Glutamatergic neuron (in vitro differentiated cells): ENCODE measurements at places on chromosomes 13 and 19. TPM values are rescaled to one million over a fixed set of nuclear protein-coding genes. Genes with fewer than 3 reads are reported as not detected.
A peak's percentile ranks its signal among the peaks of the same experiment; 100 is the strongest.

Gene MEIOSIN
- not detected for total RNA-seq

Gene ANKRD24
- total RNA-seq, result 6.1 TPM

Gene IL17D
- total RNA-seq, result 1.3 TPM

DNA sequence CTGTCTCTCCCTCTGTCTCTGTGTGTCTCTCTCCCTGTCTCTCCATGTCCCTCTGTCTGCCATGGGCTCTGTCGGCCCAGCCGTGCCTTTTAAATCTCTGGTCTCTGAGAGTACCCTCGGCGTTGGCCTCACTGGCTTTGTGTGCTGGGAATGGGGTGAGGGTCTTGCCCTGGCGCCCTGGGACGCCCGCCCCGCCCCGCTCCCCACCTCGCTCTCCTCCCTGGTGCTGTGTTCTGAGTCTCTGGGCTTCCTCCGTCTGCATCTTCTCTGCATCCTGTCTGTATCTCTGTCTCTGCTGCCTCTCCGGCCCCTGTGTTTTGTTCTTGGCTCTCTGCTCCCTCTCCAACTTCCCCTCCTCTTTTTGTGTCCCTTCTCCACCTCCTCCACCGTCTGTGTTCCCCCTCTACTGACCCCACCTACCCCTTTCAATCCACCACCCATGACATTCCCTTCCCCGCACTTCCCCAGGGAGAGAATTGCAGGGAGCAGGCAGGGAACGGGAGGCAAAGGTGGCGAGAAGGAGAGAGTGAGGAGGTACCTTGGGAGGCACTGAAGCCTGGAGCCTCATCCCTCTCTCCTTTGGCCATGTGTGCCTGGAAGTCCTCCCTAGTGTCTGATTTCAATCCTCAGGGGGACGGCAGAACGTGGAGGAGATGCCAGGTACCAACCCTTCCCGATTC lies 4.0 kb upstream of the MEIS3 start:
- peak overlapping the region; percentile 94 for H3K4me3 ChIP-seq
- H3K36me3 ChIP-seq, result no peaks in the 10 kb centered on the region
- peaks cover 32% of the 10 kb centered on the region for H3K27me3 ChIP-seq
- peaks cover 27% of the 10 kb centered on the region for H3K4me1 ChIP-seq
- H3K27ac ChIP-seq, result no peak overlapping the region

- no peak for DNase-seq
- H3K27me3 ChIP-seq, result peaks cover 5% of the 10 kb centered on the region
- H3K36me3 ChIP-seq, result no peaks in the 10 kb centered on the region
- H3K4me1 ChIP-seq, result peaks cover 4% of the 10 kb centered on the region
- H3K4me3 ChIP-seq, result peak overlapping the region; percentile 94
These were observed 1.2 kb upstream of the RCBTB2 start for GRCh38 chr13:48533961-48534600.

DNA sequence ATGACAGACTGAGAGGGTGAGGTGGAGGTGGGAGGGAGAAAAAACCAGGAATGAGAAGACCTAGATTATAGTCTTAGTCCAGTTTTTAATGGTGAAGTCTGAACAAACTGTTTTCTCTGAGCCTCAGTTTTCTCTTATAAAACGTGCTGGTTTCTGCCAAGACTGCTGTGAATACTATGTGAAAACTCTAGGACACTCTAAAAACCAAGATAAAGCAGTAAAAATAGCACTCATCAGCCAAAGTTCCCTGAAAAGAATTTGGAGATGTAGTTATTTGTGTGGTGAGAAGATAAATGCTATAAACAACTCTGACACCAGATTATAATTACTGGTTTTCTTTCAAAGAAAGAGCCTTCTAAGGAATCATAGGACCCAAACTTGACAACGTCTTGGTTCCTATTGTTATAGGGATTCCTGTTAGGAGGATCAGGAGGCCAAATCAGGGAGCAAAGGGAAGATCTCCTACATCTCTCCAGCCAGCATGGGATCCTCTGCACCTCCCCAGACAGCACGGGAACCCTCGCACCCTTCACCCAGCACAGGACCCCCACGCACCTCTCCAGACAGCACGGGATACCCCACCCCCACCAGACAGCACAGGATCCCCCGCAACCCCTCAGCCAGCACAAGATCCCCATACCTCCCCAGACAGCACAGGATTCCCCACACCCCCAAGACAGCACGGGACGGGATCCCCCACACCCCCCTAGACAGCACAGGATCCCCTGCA lies 130.2 kb downstream of the MIPEP start:
- no peak for DNase-seq
- H3K27me3 ChIP-seq, result peaks cover 1% of the 10 kb centered on the region
- no peaks in the 10 kb centered on the region for H3K36me3 ChIP-seq
- no peak overlapping the region for H3K27ac ChIP-seq

DNA sequence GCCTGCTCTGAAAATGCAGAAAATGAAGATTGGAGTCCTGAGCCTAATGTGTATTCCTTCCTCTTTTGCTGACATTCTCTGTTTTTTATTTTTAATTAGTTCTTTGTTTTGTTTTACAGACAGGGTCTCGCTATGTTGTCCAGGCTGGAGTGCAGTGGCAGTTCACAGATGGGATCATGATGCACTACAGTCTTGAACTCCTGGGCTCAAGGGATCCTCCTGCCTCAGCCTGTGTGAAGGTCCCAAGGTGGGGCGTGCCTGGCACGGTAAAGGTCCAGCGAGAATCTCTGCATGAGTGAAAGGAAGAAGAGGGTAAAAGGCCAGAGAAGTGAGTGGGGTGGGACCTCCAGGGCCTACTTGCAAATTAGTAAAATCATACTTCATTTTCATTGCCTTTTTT lies 34.3 kb upstream of the DGKH start:
- H3K4me3 ChIP-seq, result no peak overlapping the region
- peaks cover 2% of the 10 kb centered on the region for H3K27me3 ChIP-seq
- no peak for DNase-seq
- no peaks in the 10 kb centered on the region for H3K4me1 ChIP-seq
- no peaks in the 10 kb centered on the region for H3K36me3 ChIP-seq
- H3K27ac ChIP-seq, result no peak overlapping the region

- peaks cover 13% of the 10 kb centered on the region for H3K36me3 ChIP-seq
- no peak for DNase-seq
- H3K27ac ChIP-seq, result peak overlapping the region; percentile 82
These were observed 47.8 kb downstream of the PEPD start for GRCh38 chr19:33473653-33474305.

DNA sequence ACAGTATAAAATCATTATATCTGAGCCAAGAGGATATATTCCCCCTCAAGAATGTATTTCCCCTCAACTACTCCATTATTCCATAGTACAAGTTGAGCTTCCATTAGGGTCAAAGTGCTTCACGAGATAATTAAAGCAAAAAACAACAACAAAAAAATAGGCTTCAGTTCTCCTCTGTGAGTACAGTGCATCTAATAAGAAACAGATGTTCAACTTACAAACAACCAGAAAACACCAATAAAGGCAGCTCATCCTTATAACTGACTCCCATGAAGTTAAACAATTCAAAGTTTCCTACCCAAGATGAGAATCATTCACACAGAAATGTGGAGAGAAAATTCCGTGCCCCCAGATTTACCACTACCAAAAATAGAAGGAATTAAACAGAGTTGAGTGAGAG lies 854.4 kb downstream of the PCDH9 start:
- H3K27me3 ChIP-seq, result peaks cover 5% of the 10 kb centered on the region
- peaks cover 4% of the 10 kb centered on the region for H3K36me3 ChIP-seq
- H3K27ac ChIP-seq, result peak overlapping the region; percentile 56
- peak overlapping the region; percentile 50 for H3K4me3 ChIP-seq
- DNase-seq, result no peak
- peaks cover 37% of the 10 kb centered on the region for H3K4me1 ChIP-seq

DNA sequence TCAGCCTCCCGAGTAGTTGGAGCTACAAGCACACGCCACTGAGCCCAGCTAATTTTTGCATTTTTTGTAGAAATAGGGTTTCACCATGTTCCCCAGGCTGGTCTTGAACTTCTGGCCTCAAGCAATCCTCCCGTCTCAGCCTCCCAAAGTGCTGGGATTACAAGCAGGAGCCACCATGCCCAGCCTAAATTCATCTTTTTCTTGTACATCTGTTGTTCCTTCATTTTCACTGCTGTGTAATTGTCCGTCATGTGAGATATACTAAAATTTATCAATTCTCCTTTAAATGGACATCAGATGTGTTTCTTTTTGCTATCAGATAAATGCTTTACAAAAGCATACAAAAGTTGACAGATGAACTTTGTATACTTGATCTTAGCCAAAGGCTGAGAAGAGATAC lies 22.9 kb downstream of the DYRK1B start:
- H3K36me3 ChIP-seq, result peaks cover 10% of the 10 kb centered on the region
- no peak overlapping the region for H3K27ac ChIP-seq
- H3K4me1 ChIP-seq, result peaks cover 2% of the 10 kb centered on the region
- no peak overlapping the region for H3K4me3 ChIP-seq

DNA sequence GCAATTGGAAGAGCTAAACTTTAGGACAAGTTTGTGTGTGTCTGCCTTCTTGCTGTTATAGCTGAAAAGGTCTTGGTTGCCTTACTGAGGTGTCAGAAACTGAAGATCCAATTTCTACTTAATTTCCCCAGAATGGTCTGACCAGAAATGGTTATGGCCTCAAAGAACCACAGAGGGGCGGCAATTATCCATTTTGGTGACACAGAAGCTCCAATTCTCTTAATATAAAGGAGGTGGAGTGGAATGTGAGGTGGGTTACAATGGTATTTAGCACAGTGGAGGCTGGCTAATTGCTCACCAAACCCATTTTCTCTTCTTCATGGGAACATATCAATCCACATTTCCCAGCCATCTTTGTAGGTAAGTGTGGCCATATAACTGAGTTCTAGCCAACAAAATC lies 1157.2 kb downstream of the OLFM4 start:
- peak; percentile 36 for DNase-seq
- H3K4me3 ChIP-seq, result no peak overlapping the region
- H3K4me1 ChIP-seq, result peaks cover 3% of the 10 kb centered on the region
- H3K27ac ChIP-seq, result no peak overlapping the region

GRCh38 chr13:103703246-103703645 lies 637.0 kb upstream of the SLC10A2 start:
- DNase-seq, result no peak
- H3K36me3 ChIP-seq, result no peaks in the 10 kb centered on the region
- H3K4me1 ChIP-seq, result peaks cover 20% of the 10 kb centered on the region
- peaks cover 2% of the 10 kb centered on the region for H3K27me3 ChIP-seq
- peak overlapping the region; percentile 91 for H3K27ac ChIP-seq

GRCh38 chr19:33465834-33466233 lies 55.8 kb downstream of the PEPD start:
- no peaks in the 10 kb centered on the region for H3K36me3 ChIP-seq
- no peak overlapping the region for H3K4me3 ChIP-seq
- peaks cover 22% of the 10 kb centered on the region for H3K4me1 ChIP-seq
- peaks cover 11% of the 10 kb centered on the region for H3K27me3 ChIP-seq

DNA sequence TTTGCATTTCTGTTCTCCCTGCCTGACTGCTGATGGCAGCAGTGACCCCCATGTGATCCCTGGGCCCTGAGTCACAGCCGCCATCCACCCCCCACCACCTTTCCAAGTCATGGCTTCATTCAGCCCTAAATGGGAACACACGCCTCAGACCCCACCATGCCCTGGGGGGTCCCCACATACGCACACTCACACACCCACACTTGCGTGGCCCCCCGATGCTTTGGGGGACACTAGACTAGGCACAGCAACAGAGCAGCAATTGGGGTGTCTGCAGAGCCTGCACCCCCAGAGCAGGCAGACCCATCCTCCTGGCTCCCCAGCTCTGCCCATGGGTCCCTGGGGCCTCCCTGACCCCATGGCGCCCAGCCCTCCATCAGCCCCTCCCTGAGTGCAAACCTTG lies 5.5 kb upstream of the ISYNA1 start:
- peaks cover 10% of the 10 kb centered on the region for H3K27me3 ChIP-seq
- H3K36me3 ChIP-seq, result peaks cover 5% of the 10 kb centered on the region
- no peak overlapping the region for H3K4me3 ChIP-seq

DNA sequence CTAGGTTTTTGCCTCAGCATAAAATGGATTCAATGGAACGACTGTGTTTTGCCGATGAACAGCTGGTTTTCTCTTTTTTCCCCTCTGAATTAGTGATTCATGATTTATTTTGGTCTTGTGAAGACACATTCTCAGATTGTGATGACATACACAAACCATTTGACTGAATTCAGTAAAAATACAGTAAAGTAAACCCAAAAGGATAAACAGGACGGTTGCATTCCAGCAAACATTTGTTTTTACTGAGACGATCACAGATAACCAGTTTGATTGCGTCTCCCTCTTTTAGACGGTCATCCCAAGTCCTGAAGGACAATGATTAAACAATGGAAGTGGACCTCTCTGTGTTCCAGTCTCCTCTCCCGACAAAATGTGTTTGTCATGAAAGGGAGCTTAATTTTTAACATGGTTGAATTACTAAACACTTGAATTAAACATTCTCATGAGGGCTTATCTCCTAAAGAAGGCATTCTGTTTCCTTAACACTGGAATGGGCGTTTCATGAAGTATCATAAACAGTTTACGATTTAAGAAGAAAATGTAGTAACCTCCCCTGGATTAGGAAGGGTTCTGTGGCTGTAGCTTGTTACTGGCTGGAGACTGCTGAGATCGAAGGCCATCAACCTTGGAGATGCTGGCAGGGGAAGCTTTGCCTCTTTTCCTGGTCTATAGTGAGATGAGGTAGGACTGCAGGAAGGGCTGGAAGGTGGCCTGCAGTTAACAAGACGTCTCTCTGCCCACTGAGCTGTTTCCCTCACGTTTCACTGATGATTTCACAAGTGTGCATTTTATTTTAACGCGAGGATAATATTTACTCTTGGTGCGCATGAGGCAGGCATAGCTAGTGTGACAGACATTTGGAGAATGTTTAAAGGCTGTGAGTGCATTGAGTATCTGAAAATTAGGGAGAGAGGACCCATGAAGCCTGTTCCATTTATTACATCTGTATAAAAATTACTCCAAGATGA lies 457.9 kb downstream of the FGF9 start:
- DNase-seq, result no peak
- no peak overlapping the region for H3K27ac ChIP-seq
- no peak overlapping the region for H3K4me3 ChIP-seq
- no peaks in the 10 kb centered on the region for H3K36me3 ChIP-seq
- peaks cover 8% of the 10 kb centered on the region for H3K4me1 ChIP-seq

DNA sequence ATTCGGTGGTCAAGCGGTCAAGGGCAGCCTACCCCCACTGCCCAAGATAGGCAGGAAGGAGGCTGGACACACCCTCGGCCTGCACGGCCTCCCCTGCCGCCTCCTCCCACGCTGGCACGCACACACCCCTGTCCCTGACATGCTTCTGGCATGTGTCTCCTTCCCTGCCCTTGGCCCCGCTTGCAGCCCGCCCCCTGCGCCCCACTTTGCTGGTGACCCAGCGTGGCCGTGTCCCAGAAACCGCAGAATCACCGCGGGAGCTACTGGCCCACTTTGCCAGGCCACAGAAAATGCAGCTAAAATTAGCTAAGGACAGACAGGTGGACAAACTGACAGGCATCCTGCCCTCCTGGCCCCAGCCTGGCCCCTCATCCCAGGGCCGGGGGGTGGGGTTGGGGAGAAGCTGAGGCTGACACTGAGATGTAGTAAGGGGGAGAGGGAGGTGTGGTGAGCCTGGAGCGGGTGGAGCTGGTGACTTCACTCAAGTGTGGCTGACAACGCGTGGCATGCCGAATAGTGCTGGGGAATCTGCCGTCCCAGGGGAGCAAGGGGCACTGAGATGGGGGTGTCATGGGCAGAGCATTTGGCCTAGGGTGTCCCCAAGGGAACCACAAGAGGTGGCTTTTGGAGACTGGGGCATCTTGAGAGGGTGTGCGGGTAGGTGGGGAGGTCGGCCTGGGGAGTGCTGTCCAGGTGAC lies 2.4 kb downstream of the SHANK1 start:
- H3K27ac ChIP-seq, result peak overlapping the region; percentile 22
- H3K27me3 ChIP-seq, result peaks cover 29% of the 10 kb centered on the region
- H3K4me3 ChIP-seq, result peak overlapping the region; percentile 34
- peaks cover 8% of the 10 kb centered on the region for H3K4me1 ChIP-seq

GRCh38 chr13:110475550-110476219 lies 85.8 kb downstream of the RAB20 start:
- H3K4me1 ChIP-seq, result peaks cover 7% of the 10 kb centered on the region
- no peak for DNase-seq
- H3K36me3 ChIP-seq, result peaks cover 4% of the 10 kb centered on the region
